GM18507 (cell line): ENCODE measurements at places on chromosomes 3 and 15.

GRCh38 chr3:63030666-63031065, 155.4 kb upstream of the CADPS start:
- DNase-seq: no peak

- no peak for DNase-seq
These were observed 17.0 kb upstream of the RPL29 start for GRCh38 chr3:52012699-52013098.

DNA sequence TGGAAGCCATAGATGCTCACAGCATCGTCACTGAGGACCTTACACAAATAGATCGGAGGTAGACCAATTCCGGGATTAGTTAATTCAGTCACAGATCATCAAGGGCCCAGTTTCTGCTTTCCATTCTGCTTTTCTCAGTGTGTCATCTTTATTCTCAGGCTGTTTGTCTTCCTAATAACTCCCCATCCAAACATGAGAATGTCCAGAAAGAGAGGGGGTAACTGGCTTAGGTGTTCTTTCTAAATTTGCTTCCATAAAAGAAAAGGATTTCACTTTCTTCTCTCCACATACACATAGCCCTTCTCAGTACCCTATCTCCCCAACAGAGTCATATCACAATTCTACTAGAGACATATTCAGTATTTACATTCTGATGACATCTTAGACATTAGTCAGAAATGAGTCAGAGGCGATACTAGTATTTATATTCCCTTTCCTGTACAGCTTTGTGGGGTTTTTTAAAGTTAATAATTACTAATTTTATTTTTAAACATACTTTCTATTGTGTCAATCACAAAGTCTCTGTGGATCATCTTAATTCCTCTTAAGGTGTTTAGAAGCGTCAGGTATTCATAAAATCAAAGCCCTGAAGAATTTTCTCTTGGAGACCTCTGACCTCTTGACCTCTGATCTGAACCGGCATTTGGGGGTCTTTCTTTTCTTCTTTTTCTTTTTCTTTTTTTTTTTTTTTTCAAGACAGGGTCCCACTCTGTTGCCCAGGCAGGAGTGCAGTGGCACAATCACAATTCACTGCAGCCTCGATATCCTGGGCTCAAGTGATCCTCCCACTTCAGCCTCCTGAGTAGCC, 24.3 kb upstream of the IL12A start:
- peak; percentile 67 for DNase-seq

GRCh38 chr3:33803252-33803651, 4.8 kb downstream of the PDCD6IP start:
- DNase-seq: no peak

GRCh38 chr3:195908694-195909581, 587 bp upstream of the TNK2 start:
- DNase-seq: no peak

DNA sequence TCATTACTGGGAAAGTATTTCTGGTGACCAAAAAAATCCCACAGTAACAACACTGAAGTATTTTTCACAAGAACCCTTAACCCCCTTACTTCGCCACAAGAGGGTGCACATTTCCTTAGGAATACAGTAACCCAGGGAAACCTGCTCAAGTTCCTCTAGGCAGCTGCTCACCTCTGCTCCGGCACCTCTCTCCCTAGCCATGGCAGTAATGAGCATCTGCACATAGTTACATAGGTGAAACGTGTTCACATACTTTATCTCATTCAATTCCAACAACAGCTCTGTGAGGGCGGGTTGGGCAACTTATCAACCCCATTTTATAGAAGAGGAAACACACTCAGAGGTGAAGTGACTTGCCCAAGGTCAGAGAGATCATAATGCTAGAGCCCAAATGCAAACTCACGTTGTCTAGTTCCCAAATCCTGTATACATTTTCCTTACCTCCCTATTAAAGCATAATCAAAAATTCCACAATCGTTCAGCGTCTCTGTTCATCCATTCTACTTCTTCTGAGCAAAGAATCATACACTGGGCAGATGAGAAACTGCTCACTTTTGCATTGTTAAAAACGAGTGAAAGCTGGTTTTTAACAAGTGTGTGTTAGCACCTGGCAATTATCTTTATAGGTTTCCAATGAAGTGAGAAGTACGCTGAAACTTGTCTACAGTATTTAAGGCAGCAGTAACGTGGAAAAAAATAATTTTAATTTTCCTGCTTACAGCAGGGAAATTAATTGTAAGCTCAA, 90.7 kb downstream of the IGF2BP2 start:
- DNase-seq: no peak

DNA sequence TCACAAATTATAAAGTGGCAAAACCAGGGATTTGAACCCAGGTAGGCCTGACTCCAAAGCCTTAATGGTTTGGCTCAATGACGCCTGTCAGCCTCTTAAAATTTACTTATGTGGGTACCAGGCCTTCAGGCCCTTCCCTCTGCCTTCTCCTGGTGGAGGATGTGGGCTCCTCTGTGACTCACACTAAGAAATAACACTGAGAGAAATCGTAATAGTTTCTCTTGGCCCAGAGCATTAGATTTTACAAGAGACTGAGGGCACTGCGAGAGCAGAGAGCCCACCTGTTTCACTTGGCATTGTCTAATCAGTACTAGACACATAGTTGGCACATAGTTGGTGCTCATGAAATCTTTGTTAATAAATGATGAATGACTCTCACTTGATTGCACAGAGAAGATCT, 505.2 kb downstream of the SHQ1 start:
- DNase-seq: no peak

- DNase-seq: no peak
These were observed 748.1 kb downstream of the NR2F2 start for GRCh38 chr15:97078591-97078990.

- DNase-seq: no peak
These were observed 12.4 kb downstream of the CISH start for GRCh38 chr3:50599115-50599715.

GRCh38 chr3:138389841-138390581, 41.6 kb downstream of the MRAS start:
- no peak for DNase-seq
